MV-4-11 (cell line): ENCODE measurements at places on chromosomes 7 and 10.
A peak's percentile ranks its signal among the peaks of the same experiment; 100 is the strongest.

GRCh38 chr10:15579605-15580004 lies 140.1 kb downstream of the ITGA8 start:
- no peak for DNase-seq

DNA sequence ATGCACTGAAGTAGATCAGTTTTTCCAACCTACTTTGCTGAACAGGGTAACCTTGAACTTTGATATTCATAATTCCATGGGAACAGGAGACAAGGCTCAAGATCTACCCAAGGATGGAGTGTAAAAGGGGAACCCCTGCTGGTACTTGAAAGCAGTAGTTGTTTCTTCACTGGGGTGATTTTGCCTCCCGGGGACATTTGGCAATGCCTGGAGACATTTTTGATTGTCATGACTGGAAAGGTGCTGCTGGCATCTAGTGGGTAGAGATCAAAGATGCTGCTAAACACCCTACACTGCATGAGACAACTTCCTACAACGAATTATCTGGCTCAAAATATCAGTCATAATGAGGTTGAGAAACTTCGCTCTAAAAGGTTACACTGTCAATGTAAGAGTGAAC lies 214.8 kb upstream of the CTBP2 start:
- DNase-seq = peak; percentile 5

DNA sequence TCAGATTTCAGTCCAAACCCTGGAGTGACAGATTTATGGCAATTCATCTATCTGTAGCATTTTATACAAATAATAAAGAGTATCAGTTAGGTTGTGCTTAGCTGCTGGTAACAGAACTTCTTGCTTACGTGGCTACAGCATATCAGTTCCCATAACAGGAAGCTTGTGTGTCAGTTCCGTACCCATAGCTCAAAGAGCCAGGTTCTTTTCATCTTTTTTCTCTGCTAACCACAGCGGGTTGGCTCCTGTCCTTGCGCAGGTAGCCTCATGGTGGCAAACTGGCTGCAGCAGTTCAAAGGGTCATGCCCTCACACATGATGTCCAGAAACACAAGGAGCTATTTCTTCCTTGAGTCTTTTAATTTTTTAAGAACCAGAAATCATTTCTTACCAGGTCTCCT lies 1041.8 kb downstream of the GATA3 start:
- no peak for DNase-seq

- no peak for DNase-seq
Measured at GRCh38 chr10:1102416-1102815, 46.2 kb downstream of the WDR37 start.

- DNase-seq = no peak
Measured at GRCh38 chr10:97427571-97428179, 1.7 kb downstream of the PGAM1 start.
